ENCODE measurements at places on chromosomes 7 and 10.
A peak's percentile ranks its signal among the peaks of the same experiment; 100 is the strongest.

- no peak for DNase-seq
Measured at GRCh38 chr7:39909526-39909925, 40.5 kb upstream of the CDK13 start.

- DNase-seq: no peak
Measured at GRCh38 chr10:17418249-17418648, 36.1 kb downstream of the ST8SIA6 start.

GRCh38 chr7:18844735-18845134 is 272.7 kb downstream of the TWIST1 start:
- no peak for DNase-seq

GRCh38 chr7:28123752-28124151 is 56.8 kb downstream of the JAZF1 start:
- DNase-seq: no peak

DNA sequence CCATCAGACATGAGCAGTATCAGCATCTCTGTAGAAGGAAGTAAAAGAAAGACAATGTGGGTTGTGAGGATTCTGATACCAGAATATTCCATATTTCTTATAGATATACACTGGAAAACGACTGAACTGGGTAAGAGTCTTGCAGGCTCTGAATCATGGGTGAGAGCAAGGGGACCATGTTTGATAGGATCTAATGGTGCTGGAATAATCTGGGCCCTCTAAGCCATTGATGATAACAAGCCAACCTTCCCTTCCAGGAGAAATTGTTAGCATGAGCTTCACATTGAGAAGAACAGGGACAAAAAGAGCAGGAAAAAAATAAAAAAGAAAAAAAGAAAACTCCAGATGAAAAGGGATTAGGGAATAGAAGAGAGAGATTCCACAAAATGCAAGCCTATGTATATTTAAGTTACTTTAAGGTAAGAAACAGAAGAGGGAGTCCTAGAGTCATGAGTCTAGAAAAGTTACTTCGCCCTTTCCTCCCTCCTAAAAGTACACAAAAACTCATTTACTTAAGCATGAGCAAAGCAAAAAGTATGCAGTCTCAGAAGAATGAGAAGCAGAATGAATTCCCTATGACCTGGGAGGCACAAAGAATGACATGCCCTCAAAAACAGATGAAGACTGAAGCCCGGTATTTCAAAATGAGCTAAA is 181.9 kb downstream of the TMEM26 start:
- peak; percentile 83 for DNase-seq

GRCh38 chr7:155745737-155746136 is 66.5 kb downstream of the SHH start:
- no peak for DNase-seq

- peak; percentile 46 for DNase-seq
Measured at GRCh38 chr10:30821994-30822692, 192.6 kb upstream of the LYZL2 start.

DNA sequence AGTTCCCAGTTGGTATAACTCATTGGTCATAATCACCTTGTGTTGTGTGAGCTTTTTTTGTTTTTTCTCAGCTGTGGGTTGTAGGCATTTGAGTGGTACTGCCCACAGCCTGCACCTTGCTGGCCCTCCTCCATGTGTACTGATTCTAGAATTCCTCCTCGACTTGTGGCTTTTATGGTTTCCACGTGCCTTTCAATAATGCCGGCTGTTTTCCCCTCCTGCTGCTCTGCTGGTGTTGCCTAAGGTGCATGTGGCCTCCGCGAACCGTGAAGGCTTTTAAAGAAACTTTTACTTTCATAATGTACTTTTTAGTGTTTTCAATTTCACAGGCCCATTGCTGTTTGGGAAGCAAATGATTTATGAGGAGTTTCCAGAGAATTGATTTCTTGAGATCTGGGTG is 518.0 kb downstream of the REEP3 start:
- DNase-seq: no peak

DNA sequence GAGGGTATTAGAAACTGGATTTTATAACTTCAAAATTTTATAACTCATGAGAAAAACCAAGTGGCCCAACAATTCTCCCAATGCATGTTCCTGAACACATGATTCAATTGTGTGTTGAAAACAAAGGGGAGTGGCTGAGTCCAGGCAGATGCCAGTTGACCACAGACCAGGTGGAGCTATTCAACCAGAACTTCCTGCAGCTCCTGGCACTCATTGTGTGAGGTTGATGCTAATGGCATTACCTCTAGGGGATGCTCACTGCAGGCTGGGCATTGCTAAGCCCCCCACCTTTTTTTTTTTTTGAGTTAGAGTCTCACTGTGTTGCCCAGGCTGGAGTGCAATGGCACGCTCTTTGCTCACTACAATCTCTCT is 20.3 kb downstream of the MYOF start:
- DNase-seq: peak; percentile 41

GRCh38 chr7:43439631-43440401 is 143.1 kb upstream of the STK17A start:
- DNase-seq: peak; percentile 51

DNA sequence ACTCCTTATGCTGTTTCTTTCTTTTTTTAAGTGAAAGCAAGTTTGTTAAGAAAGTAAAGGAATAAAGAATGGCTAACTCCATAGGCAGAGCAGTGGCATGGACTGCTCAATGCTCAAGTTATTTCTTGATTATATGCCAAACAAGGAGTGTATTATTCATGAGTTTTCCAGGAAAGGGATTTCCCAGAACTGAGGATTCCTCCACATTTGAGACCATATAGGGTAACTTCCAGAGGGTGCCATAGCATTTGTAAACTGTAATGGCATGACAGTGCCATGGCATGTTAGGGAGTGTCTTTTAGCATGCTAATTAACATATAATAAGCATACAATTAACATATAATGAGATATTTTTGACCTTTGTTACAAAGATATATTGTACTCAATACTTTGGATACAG is 1034.5 kb upstream of the PHF14 start:
- DNase-seq: no peak

DNA sequence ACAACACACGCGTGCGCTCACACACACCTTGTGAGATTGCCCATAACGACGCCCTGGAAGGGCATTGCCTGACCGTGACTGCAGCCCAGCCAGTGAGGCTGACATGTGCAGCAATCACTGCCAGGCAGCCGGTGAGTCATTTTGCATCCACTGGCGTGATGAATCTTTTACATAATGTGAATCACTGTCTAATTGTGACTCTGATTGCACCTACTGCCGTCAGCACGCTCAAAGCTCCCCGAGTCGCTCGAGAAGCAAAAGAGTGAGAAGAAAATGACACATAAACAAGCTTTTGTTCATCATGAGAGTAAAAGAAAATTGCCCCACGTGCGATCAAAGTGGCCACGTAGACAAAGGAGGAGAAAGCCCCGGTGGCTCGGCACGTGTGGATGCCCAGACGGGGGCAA is 117.4 kb upstream of the PFKP start:
- DNase-seq: peak; percentile 73

DNA sequence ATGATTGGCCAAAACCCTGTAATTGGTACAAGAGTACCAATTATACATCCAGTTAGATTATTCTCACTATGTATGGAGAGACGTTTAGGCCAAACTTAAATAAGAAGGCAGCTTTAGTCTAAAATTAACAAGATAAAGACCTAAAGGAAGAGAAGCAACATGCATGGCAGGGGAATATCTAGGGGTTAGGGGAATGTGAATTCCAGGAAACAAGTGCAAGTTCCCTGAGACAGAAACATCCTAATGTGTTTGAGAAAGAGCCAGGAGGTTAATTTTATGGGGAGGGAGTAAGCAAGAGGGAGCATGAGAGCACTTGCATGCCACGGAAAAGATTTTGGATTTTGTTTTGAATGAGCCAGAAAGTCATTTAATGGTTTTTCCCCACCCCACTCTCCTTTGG is 39.6 kb upstream of the CCDC6 start:
- no peak for DNase-seq

DNA sequence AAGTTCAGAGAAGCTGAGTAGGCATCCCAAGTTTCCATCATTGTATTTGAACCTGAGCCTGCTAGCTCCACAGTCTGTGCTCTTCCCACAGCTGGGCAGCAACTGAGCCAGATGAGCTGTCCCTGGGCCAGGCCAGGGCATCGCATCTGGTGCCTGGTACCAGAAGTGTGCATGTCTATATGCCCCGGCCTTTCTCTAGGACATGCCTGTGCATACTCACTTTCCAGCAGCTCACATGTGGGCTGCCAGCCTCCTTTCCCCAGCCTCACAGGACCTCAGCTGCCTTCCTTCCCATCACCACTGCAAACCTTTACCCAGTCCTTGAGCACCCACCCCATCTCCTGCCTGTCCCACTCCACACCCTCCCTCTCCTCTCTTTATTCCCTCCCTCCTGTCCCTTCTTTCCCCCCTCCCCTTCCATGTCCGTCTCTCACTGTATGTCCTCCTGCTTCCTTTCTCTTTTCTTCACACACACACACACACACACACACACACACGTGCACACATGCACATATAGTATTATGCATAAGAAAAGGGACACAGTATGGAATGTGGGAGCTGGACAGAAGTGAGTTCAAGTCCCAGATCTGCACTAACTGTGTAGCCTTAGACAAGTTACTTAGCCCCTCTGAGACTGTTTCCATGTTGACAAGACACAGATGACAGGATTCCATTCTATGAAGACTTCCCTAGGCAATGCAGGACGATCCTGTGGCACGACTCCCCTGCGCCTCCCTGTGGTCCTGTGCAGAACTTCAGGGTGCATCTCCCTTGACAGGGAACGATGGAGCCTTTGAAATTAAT is 10.9 kb downstream of the CDHR1 start:
- DNase-seq: peak; percentile 14

DNA sequence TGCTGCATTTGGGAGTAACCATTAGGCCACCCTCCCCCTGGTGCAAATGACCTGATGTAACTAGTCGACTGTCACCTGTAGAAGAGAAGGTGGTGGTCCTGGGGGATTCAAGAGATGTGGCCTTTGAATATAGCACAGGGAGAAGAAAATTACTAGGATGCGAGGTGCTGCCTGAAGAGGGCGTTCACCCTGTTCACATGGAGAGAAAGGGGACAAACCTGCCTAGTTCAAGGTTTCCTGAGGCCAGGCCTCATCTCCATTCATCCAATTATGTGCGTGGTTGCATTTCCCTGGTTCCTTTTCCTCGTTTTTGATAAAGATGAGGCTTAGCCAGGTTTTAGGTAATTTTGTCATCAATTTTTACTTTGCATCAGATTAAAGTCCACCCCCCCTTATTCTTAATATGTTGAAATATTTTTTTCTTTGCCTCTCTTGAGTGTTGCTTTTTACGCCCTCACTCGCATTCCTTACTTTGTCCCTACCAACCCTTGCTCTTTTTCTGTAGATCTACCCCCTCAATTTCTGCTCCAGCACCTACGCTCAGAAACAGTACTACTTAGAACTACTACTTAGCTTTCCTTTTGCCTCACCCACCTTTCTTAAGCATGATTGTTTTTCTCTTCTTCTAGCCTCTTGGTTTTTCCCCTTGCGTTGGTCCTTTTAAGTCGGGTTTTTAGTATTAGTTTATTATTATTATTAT is 13.7 kb downstream of the CLCN1 start:
- DNase-seq: no peak

- peak; percentile 60 for DNase-seq
Measured at GRCh38 chr10:133405844-133406527, 12.0 kb downstream of the MTG1 start.

- DNase-seq: no peak
Measured at GRCh38 chr7:37255327-37255944, 193.2 kb downstream of the ELMO1 start.

DNA sequence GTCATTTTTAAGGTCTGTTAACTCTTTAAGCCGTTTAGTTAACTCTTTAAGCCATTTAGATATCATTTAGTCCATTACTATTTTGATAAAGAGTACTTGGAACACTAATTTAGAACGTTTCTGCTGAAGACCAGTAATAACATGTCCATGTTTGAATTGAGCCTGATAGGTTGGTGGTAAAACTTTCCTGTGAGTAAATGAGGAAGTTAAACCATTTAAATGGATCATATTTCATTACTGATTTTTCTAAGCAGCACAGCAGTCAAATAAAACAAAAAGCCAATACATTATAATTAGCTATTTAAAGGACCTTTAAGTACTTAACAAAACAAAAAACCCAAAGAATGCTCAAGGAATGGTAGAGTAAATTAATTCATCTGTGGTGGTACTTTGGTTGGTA is 29.4 kb downstream of the PHTF2 start:
- no peak for DNase-seq

DNA sequence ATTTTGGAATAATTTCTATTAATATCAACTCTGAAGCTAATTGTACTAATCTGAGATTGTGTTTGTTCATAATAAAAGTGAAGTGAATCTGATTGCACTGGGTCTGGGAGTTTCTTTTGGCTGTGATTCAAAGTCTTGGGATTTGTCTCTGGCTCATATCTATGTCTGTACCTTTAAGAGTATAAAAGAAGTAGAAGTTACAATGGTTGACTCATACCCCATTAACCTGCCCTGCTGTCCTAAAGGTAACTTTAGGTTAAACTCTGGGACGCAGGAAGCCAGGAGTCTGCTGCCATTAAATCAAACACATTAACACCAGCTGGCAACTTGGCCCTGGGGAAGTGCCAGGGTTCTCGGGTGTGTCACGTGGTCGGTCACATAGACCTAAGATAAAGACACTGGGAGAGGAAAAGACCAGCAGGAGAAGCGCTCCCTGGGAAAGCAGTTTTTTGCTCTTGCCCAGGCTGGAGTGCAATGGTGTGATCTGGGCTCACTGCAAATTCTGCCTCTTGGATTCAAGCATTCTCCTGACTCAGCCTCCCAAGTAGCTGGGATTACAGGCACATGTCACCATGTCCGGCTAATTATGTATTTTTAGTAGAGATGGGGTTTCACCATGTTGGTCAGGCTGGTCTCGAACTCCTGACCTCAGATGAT is 17.8 kb downstream of the SCD start:
- DNase-seq: peak; percentile 70

- no peak for DNase-seq
Measured at GRCh38 chr10:12413369-12413711, 64.0 kb downstream of the CAMK1D start.

DNA sequence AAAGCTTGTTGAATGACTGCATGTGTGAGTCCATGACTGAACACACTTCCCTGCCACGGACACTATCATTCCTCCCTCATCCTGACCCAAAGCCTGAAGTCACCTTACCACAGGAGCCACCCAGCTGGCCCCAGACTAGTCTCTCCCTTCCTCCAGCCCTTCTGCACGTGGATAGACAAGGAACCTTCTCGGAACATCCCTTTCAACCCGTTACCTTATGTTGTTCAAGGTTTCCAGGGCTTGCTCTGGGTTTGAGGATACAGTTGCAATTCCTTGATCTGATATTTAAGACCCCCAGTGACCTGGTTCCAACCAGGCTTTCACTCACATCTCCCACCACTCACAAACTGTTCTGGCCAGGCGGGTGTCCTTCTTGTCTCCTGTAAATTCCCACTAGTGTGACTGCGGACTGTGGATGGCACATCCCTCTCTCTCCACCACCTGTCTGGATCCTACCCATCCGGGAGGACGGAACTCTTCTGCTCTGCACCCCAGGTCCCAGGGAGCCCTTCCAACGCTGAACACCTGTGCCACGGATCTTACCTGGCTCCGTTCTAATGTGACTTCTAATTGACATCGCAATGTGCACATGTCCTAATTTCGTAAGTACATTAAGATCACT is 62.5 kb downstream of the HIPK2 start:
- DNase-seq: no peak

DNA sequence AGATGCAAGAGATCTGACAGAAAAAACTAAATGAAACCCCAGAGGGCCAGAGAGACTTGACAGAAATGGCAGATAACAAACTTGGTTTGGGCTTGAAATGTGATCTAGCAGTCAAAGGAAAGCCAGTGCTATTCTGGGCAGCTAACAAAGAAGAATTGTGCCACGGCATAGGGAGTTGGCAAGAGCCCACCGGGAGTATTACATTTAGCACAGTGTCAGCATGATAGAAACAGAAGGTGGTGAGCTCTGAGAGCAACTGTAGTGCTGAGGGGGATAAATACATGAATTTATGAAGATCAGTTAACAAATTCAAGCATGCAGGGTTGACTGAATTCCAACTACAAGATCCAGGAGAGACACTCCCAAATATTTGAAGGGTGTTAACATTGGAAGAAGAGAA is 91.1 kb downstream of the AHCYL2 start:
- no peak for DNase-seq

All from fibroblast of skin of right biceps (primary cell).